ENCODE measurements at places on chromosomes 2 and 18.
A peak's percentile ranks its signal among the peaks of the same experiment; 100 is the strongest.

GRCh38 chr2:236865052-236865451 lies 220.6 kb upstream of the COPS8 start:
- no peak for DNase-seq

- peak; percentile 18 for DNase-seq
Measured at GRCh38 chr2:203662951-203663350, 43.5 kb upstream of the CD28 start.

- DNase-seq, result no peak
Measured at GRCh38 chr2:10039658-10040410, 3.5 kb upstream of the KLF11 start.

- no peak for DNase-seq
Measured at GRCh38 chr2:147181351-147182029, 663.3 kb upstream of the ACVR2A start.

DNA sequence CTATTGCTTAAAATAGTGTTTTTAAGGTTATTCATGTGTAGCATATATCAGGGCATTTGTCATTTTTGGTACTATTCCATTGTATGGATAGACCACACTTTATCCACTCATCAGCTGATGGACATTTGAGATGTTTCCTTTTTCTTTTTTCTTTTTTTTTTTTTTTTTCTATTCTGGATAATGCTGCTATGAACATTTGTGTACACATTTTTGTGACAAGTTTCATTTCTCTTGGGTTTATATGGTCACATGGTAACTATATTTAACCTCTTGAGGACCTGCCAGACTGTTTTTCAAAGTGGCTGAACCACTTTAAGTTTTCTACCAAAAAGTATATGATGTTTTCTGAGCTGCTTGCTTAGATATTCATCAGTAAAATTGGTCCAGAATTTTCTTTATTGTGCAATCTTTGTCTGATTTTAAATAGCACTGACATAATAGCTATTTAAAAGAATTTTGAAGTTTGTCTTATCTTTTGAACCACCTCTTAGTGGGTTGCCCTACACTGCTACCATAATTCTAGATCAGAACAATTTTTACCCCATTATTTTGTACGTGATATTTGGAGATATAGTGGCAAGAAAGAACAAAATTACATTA lies 219.4 kb upstream of the SIX3 start:
- DNase-seq, result no peak

GRCh38 chr18:46725310-46725709 lies 31.5 kb downstream of the ST8SIA5 start:
- DNase-seq, result no peak

DNA sequence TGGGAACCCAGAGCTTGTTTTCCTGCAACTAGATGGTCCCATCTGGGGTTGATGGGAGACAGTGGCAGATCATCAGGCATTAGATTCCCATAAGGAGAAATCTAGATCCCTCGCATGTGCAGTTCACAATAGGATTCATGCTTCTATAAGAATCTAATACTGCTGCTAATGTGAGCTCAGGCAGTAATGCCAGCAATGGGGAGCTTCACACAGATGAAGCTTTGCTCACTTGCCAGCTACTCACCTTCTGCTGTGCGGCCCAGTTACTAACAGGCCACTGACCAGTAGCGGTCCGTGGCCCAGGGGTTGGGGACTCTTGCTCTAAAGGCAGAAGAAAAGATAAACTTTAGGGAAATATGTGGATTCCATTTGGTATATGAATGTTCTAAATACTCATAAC lies 192.9 kb downstream of the AFF3 start:
- no peak for DNase-seq

DNA sequence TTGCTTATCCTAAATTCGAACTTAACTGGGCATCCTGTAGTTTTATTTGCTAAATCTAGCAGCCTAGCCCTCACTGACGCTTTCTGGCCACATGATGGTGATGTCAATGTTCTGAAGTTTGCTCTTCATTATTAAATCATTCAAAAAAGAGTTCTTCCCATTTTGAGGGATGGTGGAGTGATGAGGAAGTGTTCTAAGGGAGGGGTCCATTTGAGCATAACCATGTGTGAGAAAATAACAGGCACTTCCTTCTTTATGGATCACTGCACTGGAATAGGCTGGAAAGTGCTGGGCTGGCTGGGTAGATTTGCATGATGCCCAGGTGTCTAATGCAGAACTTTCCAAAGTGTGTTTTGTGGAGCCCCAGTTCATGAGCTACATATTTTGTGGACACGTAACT lies 74.2 kb downstream of the TNFRSF11A start:
- DNase-seq, result no peak

GRCh38 chr2:229591611-229592010 lies 122.7 kb downstream of the DNER start:
- DNase-seq, result peak; percentile 83

GRCh38 chr2:48946449-48947048 lies 191.0 kb upstream of the LHCGR start:
- peak; percentile 60 for DNase-seq

DNA sequence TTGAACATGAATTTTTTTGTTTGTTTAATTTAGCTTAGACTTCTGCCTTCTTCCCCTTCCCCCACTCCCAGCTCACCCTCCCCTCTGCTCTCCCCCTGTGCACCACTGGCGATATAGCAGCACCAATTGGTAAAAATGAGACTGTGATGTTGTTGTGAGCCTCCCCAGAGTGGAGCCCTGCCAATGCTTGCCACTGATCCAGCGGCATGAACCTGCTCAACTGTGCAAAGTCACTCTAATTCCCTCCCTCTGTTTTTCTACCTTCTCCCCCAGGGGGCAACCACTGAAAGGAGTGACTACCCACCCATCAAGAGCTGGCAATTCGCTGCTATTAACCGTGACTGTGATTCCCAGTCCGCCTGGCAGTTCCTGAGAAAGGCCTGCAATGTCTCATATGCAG lies 30.2 kb downstream of the KLHL14 start:
- no peak for DNase-seq

DNA sequence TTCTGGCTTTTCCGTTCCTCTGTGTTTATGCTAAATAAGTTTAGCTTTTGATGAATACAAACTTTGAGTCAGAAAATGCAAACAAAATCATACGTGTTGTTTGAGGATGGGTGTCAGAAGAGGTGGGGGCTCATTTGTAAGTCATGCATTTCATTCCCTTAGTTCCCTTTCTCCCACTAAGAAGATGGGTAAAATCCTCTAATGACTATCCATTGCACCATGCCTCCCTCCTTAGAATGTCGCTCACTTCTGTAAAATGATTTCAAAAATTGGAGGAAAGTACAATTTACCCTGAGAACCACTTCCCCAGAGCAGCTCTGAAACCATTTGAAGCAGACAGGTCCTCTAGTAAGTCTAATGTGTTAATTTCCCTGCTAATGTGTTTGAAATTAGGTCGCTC lies 629.6 kb upstream of the VRK2 start:
- no peak for DNase-seq

- DNase-seq, result no peak
Measured at GRCh38 chr2:217695033-217695520, 307.7 kb downstream of the TNS1 start.

- DNase-seq, result peak; percentile 89
Measured at GRCh38 chr2:8677646-8678592, 3.9 kb upstream of the ID2 start.

DNA sequence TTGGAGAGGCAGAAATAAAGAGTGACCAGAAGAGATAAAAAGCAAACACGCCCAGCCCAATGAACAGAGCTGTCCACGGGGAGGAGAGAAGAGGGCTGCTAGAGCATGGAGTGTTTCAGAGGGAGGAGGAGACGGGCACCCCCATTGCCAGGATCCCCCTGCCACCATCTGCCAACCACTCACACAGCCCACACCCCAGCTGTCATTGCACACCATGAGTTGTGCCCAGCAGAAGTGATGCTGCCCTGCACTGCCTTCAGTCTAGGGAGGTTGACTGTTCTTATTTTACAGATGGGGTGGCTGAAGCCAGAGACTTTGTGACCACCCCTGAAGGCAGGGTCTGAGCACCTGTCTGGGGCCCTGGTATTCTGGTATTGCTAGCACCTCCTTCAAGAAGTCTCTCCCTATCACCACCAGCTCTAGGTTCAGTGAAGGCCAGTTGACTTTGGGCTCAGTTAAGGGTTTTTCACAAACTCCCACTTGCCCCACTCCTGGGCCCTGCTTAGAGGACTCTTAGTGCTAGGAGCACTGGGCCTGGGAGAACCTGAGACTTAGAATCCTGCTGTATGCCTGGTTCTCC lies 2.4 kb downstream of the FABP1 start:
- DNase-seq, result no peak

- DNase-seq, result no peak
Measured at GRCh38 chr18:22844628-22845027, 88.5 kb upstream of the RBBP8 start.

DNA sequence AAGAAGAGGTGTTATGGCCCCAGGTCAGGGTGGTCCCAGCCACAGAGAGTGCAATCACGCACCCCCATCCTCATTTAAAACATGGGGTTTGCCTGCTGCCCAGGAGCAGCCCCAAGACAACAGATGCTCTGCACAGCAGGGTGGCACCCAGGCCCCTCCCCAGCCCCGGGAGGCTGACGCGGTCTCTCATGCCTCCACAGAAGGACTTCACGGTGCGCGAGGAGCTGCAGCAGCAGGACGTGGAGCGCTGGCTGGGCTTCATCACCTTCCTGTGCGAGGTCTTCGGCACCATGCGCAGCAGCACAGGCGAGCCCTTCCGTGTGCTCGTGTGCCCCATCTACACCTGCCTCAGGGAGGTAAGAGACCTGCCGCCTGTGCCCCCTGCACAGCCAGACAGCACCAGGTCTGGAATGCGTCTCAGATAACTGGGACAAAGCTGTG lies 133.7 kb downstream of the SMAD7 start:
- no peak for DNase-seq

DNA sequence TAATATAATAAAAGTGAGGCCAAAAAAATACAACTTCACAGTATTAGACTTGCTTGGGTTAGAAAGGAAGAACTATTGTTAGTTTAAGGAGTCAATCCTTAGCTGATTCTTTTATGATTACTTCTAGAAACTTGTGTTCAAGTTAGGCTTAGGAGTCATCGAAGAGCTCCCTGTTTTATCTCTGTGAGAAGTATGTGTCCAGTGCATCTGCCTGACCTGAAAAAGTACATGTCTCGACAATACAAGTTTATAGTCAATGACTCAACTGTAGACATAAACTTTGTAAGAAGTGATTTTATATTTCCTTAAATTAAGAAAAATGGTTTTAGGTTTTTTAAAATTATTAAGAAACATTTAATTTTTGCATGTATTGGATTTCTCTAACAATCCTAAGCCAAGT lies 571.2 kb downstream of the ZEB2 start:
- no peak for DNase-seq

DNA sequence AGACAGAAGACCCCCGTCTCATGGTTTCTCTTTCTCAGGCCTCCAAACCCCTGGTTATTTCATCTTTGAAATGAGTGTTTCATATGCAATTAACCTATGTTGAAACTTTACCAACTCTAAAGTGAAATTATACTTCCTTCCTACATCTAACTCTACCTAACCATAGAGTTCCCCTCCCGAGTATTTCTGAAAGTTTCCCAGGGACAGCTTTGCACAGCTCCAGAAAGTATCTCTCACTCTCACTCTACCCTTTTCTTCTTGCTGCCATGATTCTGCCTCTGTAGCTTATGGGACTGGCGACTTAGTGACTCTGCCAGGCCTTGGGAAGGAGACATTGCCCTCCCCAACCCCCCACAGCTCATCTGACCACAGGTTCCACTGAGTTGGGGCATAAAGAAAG lies 107.9 kb downstream of the B3GNT2 start:
- DNase-seq, result no peak

DNA sequence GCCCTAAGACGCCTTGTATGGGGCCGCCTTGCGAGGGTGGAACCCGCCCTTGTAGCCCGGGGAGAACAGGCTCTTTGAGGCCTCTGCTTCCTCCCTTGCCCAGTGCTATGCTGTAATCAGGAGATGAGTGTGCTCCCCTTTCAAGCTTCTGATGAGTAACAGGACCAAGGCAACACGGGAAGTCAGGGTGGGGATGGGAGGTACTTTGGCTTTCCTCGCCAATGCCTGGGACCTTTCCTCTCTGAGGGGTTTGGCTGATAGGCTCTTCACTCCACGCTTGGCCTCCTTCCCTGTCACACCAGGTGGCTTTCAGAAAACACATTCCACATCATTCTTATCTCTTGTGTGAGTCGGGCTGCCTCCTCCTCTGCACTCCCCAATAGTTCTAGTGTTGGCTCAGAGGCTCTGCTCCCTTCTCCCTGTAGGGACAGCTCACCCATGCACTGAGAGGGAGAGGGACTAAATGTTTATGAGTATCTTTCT lies 223.7 kb upstream of the TRIB2 start:
- no peak for DNase-seq

DNA sequence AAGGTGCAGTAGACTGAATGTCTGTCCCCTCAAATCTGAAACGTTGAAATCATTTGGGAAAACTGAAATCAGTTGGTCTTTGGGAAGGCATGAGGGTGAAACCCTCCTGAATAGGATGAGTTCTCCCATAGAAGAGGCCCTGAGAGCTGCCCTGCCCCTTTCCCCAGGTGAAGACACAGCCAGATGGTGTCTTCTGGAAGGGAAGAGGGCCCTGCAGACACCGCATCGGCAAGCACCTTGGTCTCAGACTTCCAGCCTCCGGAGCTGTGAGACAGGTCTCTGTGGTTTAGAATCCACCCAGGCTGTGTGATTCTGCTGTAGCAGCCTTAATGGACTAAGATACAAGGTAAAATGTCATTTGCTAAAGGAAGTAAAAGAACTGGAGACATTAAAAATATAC lies 42.1 kb upstream of the SNTG2 start:
- DNase-seq, result no peak

DNA sequence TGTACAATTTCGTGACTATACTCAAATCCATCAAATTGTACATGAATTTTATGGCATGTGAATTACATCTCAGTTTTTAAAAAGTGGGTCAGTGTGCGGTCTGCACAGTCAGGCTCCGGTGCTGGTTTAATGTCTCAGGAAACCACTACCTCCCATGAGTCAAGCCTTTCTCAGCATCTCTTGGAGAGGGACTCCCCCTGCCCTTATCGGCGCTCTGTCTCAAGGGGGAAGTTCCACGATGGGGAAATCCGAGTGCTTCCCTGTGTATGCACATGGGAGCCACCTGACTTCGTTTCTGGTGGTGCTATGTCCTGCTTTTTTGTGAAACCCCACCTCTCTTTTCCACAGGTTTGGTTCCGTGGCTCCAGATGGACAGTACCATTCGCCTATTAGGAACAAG lies 72.5 kb downstream of the ACOXL start:
- DNase-seq, result no peak

- DNase-seq, result no peak
Measured at GRCh38 chr2:43224571-43225092, 1.8 kb downstream of the ZFP36L2 start.

- DNase-seq, result no peak
Measured at GRCh38 chr2:72454189-72454588, 306.5 kb upstream of the CYP26B1 start.

DNA sequence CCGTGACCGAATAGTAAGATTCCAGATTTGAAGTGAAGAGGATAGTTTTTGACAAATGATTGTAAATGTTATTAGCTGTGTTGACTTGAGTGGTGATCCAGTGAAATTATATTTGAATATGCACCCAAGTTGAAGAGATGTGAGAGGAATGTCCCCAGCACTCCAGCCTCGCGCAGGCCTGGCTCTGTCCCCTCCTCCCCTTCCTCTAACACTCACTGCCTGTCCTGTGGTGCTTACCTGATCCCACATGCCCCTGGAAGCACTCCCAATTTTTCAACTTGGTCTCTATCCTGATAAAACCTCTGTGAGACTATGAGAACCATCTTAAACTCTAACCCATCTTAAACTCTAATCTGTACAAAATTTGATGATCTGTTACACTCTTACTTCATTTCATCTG lies 154.7 kb upstream of the LRP1B start:
- DNase-seq, result no peak

Measured in NCI-H1417 (cell line).